Pulmonary artery endothelial cell (primary cell): ENCODE measurements at places on chromosomes 3 and 15.

- DNase-seq: no peak
These were observed 24.1 kb downstream of the CSTA start for GRCh38 chr3:122349171-122349570.

- no peak for DNase-seq
These were observed 214.8 kb downstream of the LSAMP start for GRCh38 chr3:116230431-116231020.

GRCh38 chr3:150005243-150006112, 34.8 kb upstream of the PFN2 start:
- no peak for DNase-seq

- no peak for DNase-seq
These were observed 254.1 kb upstream of the ZNF717 start for GRCh38 chr3:76039431-76039830.

DNA sequence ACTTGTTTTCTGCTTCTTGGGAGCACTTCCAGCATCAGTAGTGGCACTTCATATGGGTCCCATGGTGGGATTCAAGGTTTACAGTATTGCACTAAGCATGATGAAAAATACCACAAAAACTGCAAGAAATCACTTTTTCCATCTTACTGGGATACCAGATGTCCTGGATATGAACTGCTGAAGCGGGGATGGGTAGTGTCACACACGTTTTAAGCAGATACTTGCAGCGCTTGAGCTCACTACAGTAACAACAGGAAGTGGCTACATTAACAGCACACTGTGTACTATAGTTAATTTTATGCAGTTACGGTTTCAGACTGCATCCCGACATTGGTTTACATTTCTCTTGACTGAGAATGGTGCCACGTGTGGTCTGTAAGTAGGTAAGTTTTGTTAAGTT, 3.5 kb upstream of the ISG20 start:
- DNase-seq: no peak
